Hematopoietic multipotent progenitor cell (in vitro differentiated cells): ENCODE measurements at places on chromosomes 12 and 14.

DNA sequence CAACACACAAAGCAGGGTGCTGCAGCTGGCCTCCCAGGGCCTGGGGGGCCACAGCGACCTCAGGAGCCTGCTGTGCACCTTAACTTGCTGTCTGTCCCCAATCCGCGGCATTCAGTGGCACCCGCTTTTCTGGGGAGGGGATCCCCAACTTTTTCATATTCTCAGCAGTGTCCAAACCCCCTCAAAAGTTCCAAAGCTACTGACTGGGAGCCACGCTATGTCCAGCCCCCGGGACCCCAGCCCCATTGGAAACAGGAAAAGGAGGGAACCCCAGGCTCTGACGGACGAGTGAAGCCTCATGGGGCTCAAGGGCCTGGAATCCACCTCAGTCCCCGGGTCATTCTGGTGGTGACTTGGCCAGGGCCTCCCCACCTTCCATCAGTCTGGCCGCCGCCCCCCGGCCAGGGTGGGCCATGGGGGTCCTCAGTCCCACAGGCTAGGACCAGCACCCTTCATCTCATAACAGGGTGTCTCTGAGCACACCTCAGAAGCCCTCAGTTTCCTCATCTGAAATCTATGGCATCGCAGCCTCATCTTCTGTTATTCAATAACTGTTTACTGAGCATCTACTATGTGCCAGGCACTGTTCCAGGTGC, 127.3 kb downstream of the NCOR2 start:
- no peak for DNase-seq

DNA sequence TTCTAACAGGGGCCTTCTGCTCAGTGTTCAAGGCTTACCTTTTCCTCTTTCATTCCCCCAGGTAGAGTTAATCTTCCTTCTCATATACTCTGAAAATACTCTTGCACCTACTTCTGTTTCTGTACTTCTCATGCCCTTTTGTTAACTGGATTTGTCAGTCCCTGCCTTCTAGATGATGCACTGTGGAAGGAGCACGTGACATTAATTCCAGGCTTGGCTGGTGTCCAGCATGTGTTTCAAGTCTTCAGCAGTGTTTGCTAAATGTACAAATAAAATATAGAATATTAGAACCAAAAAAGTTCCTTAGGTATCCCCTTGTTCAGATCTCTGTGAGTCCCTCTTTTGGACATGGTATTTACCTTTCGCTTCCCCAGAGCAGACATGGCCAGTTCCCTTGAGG, 27.9 kb upstream of the EVL start:
- DNase-seq: no peak

DNA sequence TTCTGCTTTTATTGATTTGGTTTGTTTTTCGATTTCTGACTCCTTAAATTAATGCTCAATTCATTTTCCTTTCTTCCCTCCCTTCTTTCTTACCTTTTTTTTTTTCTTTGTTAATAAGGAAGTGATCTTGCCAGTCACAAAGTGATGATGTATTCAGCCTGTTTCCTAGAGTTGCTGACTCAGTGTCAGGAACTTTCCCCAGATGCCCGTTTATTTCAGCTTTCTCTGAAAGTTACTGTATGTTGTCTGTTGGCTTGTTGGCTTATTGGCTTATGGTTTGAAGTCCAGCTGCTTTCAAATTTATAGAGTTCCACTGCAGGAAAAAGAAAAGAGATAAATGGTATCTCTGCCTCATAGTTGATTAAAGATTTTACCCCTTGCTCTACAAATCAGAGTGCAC, 12.4 kb upstream of the SLC6A15 start:
- no peak for DNase-seq

DNA sequence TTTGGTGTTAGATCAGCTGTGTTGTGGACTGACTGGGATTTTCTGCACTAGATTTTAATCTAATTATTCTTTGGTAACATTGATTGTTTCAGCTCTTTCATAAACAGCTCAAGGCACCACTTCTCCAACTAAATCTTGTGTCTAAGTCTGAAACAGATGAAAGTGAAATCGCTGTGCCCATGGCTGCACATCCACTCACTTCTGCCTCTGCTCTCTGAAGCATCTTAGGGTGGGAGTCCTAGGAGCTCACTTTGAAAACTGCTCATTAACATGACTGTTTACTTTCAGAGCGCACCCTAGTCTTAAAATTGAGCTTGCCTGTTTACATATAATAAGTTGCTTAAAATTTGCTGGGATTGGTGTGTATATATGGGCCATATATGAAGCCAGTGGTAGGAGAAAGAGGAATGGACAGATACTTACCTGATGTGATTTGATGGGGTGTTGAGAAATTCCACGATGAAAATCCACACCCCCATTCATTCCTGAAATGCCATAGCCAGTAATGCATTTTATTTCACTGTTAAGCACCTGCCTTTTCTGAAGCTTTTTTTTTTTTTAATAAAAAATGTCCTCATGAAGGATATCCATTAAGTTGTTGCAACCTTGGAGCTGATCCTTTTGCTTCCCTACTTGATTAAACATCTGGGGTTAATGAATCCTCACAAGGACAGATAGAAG, 52.8 kb downstream of the PPFIBP1 start:
- DNase-seq: no peak

DNA sequence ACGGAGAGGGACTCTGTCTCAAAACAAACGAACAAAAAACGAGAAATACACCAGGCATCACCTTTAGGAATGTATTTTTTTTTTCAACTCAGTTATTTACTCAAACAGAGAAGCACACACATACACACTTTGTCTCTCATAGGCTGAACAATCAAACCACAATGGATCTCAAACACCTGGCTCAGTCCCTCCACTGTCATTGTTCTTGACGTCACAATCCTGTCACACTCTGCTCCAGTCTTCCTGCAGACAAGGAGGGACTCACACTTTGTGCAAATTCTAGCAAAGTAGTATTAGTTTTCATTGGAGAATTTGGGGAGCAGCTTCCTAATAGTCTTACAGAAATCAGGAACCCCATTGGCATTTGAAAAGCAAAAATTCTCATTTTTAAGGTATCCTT, 727.8 kb downstream of the BCL11B start:
- no peak for DNase-seq

GRCh38 chr12:67694306-67694900, 45.9 kb downstream of the DYRK2 start:
- no peak for DNase-seq

GRCh38 chr12:21453312-21453852, 15.9 kb downstream of the PYROXD1 start:
- no peak for DNase-seq

GRCh38 chr14:93727039-93727740, 61.1 kb downstream of the PRIMA1 start:
- no peak for DNase-seq

- no peak for DNase-seq
Observed at GRCh38 chr12:64216239-64216638, 5.9 kb downstream of the KICS2 start.

GRCh38 chr12:30908722-30909348, 17.7 kb upstream of the TSPAN11 start:
- no peak for DNase-seq

DNA sequence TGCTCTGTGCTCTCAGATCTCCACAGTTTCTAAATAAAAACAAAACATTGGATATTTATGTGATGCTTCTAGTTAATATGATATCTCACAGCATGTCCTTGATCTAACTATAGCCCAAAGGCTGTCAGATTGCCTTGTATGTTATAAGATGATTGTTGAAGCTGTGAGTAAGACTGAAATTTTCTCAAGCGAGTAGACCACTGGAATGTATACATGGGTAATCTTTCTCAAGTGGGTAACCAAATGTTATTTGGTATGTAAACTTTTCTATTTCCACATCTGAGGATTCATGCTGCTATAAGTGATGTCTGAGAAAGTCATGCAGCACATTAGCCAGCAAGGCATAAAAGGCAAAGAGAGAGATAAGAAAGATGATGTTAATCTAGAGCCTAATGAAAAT, 886.7 kb downstream of the NRXN3 start:
- no peak for DNase-seq

- DNase-seq: no peak
Observed at GRCh38 chr14:74207943-74208342, 31.3 kb upstream of the VSX2 start.

GRCh38 chr12:91317306-91317705, 134.7 kb upstream of the DCN start:
- DNase-seq: no peak

- DNase-seq: no peak
Observed at GRCh38 chr14:38139926-38140325, 67.8 kb upstream of the SSTR1 start.

GRCh38 chr14:58501214-58501816, 73.8 kb downstream of the KIAA0586 start:
- peak; percentile 69 for DNase-seq

DNA sequence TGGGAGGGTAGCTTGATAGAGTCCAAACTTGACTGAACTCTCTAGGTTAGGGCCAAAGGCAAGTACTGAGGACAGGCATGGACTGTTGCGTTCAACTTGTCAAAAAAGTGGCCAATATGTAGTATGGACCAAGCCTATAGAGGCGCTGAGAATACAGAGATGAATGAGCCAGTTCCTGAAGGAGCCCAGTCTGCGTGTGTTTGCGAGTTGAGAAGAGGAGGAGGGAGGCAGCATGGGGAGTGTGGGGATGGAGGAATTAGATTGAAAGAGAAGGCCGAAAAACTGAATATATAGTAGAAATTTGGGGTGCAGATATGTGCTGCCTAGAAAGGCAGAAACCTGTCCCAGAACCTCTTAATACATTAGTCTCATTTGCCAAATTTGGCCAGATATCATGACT, 412.4 kb downstream of the PCNX1 start:
- DNase-seq: peak; percentile 13

DNA sequence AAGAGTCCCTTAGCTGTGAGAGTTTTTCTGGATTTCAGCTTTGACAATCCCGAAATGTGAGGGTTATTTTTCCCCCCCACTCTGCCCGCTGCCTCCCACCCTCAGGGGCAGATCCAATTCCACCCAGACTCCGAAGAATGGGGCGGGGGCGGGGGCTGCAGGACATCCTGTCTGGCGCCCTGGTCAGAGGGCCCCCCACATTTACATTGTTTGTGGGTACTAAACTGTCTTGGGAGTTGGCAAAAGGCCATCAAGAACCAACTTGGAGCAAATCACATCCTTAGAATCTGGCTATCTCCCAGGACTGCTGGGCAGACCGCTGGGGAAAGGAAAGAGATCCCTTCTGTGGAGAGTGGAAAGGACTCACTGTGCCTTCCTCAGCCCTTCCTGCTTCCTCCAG, 2.4 kb downstream of the EMP1 start:
- no peak for DNase-seq

GRCh38 chr12:6894321-6894720, 10.3 kb upstream of the LRRC23 start:
- DNase-seq: no peak

GRCh38 chr14:70660967-70661893, 19.5 kb downstream of the TTC9 start:
- DNase-seq: peak; percentile 70

- DNase-seq: no peak
Observed at GRCh38 chr14:104116288-104116755, 22.1 kb upstream of the KIF26A start.

DNA sequence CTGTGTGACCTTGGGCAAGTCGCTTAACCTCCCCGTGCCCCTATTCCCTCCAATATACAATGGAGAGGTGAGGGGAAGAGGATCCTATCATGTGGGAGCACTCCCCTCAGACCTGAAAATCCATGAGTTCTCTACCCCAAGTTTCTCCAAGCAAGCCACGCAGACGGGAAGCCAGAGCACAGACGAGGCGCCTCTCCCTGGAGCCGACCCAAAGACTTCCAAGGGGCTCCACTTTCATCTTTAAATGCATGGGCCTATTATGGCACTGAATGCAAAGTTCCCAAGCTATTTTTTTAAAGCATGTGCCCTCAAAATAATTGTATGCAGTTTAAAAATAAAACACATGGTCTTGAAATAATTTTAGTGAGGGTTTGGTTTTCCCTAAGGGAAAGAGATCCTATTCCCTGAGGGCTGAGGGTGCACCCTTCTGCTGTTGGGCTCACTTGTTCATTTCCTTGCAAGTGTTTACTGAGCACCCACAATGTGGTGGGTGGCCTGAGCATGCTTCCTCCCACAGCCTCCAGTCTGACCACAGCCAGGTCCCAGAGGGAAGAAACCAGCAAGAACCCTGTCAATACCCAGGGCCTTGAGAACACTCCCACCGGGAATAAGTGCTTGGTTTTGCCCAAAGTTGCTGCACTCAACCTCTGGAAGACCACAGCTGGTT, 14.6 kb downstream of the CMKLR1 start:
- no peak for DNase-seq

DNA sequence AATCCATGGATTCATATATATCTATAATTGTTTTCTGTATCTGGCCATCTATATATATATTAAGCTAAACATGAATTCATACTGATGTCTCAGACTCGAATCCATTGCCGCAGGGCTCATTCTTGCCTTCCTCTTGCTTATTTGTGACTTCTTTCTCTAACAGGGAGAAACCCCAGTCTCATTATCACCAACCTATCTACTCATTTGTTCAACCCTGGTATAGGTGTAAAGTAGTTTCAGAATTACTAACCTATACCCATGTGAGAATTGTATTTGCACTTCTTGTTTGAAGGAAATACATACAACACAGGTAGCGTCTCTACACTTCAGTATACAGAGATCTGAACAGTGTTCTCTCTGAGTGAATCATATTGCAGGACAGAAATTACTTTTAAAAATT, 77.7 kb downstream of the PTPN11 start:
- DNase-seq: no peak

DNA sequence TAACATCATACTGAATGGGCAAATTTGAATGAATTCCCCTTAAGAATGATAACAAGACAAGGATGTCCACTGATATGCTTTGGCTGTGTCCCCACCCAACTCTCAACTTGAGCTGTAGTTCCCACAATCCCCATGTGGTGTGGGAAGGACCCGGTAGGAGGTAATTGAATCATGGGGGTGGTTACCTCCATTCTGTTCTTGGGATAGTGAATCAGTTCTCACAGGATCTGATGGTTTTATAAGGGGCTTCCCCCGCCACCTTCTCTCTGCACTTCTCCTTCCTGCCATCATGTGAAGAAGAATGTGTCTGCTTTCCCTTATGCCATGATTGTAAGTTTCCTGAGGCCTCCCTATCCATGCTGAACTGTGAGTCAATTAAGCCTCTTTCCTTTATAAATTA, 29.3 kb downstream of the MED6 start:
- no peak for DNase-seq

DNA sequence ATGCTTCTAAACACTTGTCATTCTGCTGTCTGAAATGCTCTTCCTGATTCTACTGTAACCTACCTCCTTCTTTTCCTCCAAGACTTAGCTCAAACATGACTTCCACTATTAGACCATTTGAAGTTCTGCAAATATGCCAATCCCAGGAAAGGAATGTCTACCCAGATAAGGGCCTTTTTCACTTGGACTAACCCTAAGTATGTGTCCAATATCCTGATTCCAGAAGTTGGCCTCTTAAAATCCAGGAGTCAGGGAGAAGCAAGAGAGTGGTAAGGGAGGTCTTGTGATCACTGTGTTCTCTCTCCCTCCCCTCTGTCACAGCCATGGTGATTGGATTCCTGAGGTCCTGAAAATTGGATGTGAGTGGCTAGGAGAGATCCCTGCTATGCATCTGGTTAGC, 30.2 kb downstream of the ADCY6 start:
- DNase-seq: no peak

GRCh38 chr12:116473416-116473815, 85.8 kb upstream of the MAP1LC3B2 start:
- DNase-seq: no peak
